M059J (cell line): ENCODE measurements at places on chromosomes 5 and 9. TPM values are rescaled to one million over a fixed set of nuclear protein-coding genes. Genes with fewer than 3 reads are reported as not detected.

- no peak for DNase-seq
These were observed 79.3 kb upstream of the RASA1 start for GRCh38 chr5:87188391-87188790.

- no peak for DNase-seq
These were observed 98.3 kb upstream of the PRRC1 start for GRCh38 chr5:127418974-127419682.

DNA sequence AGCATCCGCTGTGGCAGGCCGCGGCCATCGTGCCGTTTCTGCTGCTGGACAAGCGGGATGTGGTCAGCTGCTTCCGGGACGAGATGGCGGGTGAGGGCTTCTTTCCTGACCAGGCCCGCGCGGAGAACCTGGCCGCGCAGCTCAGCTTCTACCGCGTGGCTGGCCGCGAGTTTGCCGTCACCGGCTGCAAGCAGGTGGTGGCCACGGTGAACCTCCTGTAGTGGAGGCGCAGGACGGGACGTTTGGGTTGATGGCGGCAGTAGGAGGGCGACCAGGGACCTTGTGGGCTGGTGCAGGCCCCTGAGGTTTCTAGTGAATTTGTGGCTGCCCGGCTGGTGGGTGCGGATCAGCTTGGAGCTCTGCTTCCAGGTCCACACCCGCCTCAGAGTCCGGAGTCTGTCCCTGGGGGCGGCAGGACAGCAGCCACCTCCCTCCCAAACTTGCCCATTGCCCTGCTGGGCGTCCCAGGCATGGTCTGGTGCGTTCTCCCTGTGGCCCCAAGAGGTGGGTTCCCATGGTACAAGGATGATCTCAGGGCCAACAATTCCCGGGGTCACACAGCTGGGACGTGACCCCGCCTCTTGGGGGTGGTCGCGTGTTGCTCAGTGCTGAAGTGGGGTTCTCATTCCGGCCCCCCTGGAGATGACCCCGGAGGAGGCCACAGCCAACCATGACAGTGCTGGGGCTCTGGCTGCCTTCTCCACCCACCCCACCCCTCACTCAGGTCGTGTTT, 2.4 kb downstream of the TOR4A start:
- DNase-seq = no peak

GRCh38 chr9:128913048-128913900, 7.5 kb upstream of the PHYHD1 start:
- DNase-seq = no peak

GRCh38 chr5:144478565-144478964, 307.9 kb downstream of the KCTD16 start:
- no peak for DNase-seq

- DNase-seq = no peak
These were observed 166.0 kb downstream of the COL23A1 start for GRCh38 chr5:178423901-178424809.

- no peak for DNase-seq
These were observed 9.0 kb downstream of the RFESD start for GRCh38 chr5:95655575-95655974.

DNA sequence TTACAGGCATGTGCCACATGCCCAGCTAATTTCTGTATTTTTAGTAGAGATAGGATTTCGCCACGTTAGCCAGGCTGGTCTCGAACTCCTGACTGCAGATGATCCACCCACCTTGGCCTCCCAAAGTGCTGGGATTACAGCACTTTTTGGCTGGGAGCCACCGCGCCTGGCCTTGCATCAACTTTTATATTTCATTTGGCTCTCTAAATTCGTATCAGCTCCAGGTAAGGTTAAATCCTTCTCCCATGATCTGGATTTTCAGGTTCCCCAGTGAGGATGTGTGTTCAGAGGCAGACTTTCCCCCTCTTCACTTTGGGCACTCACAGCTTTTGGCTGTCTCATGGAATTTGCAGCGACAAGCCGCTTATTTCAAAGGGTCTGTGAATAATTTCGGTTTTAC, 16.8 kb upstream of the RNF38 start:
- DNase-seq = no peak

DNA sequence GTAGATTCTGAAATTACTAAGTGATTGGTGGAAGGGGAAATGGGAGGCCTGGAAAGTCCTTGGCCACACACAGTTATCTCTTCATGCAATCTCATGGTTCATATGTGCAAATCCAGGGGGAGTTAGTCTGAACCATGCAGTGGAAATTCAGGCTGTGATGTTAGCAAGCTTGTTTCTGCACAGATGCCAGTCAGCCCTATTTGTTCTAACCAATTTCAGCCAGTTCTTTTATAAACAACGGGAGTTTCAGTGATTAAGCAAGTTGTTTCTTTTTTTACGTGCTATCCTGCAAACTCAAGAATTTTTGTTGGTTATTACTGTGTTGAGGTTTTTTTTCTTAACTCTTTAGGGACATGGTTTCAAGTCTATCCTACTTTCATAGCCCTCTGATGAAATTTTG, 298.0 kb downstream of the FER start:
- no peak for DNase-seq

GRCh38 chr9:38041564-38042243, 27.3 kb downstream of the SHB start:
- no peak for DNase-seq

GRCh38 chr9:108786901-108787689, 68.7 kb downstream of the ACTL7B start:
- peak; percentile 80 for DNase-seq

GRCh38 chr9:83119873-83120272, 56.9 kb upstream of the RASEF start:
- DNase-seq = no peak

DNA sequence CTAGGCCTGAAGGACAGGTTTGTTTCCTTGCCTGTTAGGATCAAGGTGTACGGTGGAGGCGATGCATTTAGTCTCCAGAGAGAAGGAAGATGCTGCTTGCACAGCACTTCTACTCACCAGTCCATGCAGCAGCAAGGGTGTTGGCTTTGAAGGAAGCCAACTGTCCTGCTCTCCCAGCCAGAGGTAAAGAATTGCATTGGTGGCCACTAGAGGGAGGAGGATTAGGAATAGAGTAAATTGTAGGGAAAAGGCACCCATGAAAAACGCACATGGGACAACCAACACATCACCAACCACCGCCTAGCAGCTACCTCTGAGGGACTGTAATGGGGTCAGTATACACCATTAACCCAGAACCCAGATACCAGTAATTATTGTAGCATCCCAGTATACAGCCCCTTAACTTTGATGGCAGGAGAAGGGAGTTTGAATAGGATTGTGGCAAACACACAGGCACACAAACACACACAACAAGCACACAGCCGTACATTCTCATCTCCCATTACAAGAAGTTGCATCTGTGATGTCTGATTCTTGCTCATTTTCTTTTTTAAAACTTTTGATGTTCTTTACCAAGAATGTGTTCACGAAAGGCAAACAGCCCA, 267.7 kb downstream of the ADAMTS6 start:
- peak; percentile 45 for DNase-seq

DNA sequence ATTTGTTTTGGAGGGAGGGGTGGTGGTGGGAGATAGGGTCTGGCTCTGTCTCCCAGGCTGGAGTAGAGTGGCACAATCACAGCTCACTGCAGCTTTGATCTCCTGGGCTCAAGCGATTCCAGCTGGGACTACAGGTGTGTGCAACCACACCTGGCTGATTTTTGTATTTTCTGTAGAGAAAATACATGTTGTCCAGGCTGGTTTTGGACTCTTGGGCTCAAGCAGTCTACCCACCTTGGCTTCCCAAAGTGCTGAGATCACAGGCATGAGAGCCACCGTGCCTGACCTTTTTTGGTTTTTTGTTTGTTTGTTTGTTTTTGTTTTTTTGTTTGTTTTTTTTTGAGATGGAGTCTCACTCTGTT, 15.4 kb downstream of the STXBP1 start:
- no peak for DNase-seq

DNA sequence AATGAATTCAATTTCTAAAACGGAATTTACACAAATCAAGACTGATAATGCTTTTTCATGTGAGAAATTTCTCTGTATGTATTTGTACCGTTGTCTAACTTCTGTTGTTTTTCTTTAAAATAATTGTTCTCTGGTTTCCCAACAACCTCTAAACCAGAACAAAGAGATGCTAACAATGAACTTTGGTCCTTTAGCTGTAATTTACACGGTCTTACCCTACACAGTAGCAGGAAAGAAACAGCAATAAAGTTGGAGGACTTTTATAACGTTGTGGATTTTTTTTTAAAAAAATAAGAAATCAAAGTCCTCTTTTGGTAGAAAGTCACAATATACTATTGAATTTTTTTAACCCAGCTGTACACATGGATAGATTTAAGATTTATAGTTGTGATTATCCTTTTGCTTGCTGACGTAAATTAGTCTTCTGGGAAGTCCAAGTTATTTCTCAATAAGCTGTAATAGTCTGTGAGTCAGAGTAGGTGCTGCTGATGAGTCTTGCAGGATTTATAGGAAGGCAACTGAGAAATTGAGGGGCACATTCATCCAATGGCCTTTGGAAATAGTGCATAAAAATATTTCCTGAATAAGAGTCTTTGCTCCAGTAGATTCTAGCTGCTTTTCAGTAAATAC, 76.8 kb upstream of the PCSK1 start:
- peak; percentile 87 for DNase-seq

- DNase-seq = no peak
These were observed 71.2 kb downstream of the ZNF354C start for GRCh38 chr5:179131321-179131835.

DNA sequence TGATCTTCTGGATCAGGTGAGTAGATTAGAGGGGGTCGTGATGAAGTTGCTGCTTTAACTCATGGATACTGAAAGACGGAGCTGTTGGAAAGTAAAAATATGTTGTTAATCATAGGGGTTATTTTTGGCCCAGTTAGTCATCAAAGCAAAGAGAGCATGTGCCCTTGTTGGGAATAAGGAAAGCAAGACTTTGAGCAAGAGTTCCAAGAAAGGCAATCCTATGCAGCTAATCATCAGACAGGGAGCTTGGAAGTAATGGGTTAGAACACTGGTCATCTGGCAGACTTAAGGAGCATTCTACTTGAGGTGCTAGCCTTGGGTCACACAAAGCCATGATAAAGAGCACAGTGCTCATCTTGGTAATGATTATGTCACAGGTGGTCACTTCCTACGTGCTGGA, 18.3 kb downstream of the ASPN start:
- DNase-seq = peak; percentile 81

DNA sequence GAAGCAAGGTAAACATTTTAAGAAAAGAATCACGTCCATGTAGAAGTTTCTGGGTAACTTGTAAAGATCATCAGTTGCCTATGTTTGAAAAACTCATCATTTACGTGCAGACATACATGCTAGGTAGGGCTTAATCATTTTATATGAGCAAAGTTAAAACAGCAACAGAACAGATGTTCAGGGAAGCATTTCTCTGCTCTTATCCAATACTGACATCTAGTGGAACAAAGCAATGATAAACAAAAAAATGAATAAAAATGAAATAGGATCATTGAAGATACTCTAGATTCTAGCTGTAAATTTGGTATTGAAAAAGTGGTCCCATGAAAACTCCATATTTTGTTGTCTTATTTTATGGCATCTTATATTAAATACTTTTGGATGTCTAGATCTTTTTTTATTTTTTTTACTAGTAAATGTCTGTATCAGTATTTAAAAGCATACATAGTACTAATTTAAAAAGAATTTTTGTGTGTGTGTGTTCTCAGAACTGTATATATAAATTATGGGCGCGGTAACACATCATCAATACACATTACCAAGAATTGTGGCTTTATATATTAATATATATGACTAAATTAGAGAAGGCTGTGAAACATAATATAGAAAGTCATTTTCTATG, 1050.2 kb downstream of the CDH12 start:
- peak; percentile 50 for DNase-seq

- DNase-seq = peak; percentile 9
These were observed 219.5 kb downstream of the PCSK5 start for GRCh38 chr9:76109953-76110352.

GRCh38 chr9:86722706-86723075, 224.6 kb downstream of the GAS1 start:
- DNase-seq = no peak

GRCh38 chr5:176738637-176739250, 71.6 kb upstream of the UNC5A start:
- DNase-seq = no peak

DNA sequence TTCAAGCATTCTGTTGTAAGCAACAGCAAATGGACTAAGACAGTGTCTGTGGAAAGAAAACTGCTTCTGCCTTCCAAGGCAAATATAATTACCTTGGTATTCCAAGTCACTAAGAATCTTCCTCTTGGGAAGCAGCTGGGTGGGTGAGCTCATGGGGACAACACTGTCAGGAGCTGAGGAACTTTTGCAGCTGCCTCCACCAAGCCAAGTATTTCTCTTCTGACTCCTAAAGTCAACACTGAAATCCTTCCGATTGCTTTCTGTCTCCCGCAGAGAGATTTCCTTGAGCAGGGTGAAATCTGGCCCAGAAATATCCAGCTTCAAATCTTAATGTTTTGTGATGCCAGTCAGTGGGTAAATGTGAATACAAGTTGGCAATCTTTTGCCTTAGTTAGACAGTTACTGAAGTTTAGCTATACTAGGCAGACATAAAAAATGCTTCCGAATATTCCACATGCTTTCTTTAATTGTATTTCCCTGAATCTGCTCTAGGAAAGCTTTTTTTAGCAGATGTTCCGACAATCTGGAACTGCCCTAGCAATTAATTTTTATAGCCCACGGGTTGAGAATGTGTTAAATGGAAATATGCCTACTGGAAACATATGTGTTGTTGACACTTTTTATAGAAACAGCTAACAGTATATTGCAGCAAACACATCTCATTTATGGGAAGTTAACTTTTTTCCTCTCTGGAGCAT, 369.9 kb upstream of the DAB2 start:
- DNase-seq = no peak

- peak; percentile 49 for DNase-seq
These were observed 26.0 kb downstream of the SKP2 start for GRCh38 chr5:36177715-36178523.

GRCh38 chr5:32274548-32275395, 38.0 kb downstream of the MTMR12 start:
- no peak for DNase-seq

- DNase-seq = peak; percentile 38
These were observed 2.1 kb downstream of the NADK2 start for GRCh38 chr5:36239370-36240293.

DNA sequence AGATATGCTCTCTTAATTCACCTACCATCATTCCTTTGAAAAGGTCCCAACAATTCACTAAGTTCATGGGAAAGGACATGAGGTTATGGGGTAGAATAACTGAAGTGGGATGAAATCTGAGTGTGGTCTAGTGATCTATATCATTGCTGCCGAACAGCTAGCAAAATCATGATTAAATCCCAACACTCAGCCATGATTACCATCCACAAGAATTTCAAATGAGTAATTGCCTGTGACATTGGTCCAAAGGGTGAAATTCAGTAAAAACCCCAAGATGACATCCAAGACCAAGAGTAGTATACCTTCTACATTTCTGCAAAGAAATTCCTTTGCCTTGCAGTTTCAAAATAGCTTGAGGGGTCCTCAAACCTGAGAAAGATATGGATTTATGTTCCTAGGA, 225.6 kb downstream of the SPOCK1 start:
- peak; percentile 84 for DNase-seq

MED10 gene
- 9.7 and 12.8 TPM in 2 replicates for total RNA-seq

TMEM215 gene
- total RNA-seq = not detected in 2 replicates

P4HA2 gene
- 99.6 and 133 TPM in 2 replicates for total RNA-seq

C5 gene
- total RNA-seq = 3.4 and 5.6 TPM in 2 replicates

CSF2 gene
- total RNA-seq = 6.3 and 16.8 TPM in 2 replicates

SYK gene
- total RNA-seq = not detected in 2 replicates

TMOD1 gene
- total RNA-seq = 0.84 and 2.4 TPM in 2 replicates
